ENCODE measurements at places on chromosomes 12 and 14.

- DNase-seq, result no peak
Observed at GRCh38 chr12:41908206-41908605, 236.5 kb downstream of the GXYLT1 start.

DNA sequence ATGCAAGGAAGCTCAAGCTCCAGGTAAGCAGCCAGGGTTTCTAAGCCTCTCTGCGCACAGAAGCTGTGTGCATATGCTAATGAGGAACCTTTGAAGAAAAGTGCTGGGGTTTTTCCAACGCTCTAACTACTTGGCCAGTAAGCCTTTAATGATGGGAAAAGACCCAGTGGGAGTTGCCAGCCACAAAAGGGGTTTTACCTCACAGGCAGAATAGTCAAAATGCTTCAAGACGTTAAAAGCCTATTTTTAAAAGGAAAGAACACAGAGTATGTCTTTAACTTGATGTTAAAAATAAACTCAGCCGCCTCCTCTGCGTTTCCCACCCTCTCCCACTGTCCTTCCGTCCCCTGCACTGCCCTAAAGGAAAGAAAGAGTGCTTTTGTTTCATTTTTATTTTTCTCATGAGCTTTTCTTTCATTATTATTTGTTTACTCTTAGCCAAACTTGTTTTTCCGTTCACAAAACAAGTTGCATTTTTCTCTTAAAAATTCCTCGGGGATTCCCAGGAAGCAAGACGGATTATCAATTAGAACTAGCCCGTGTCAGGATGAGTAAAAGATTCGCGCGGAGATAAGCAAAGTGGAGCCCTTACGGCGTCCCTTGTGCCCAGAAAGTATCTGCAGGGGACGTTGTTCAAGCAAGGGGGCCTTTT, 209.8 kb upstream of the NUDT4 start:
- DNase-seq, result no peak

GRCh38 chr14:63245893-63246292, 41.6 kb downstream of the RHOJ start:
- DNase-seq, result no peak

DNA sequence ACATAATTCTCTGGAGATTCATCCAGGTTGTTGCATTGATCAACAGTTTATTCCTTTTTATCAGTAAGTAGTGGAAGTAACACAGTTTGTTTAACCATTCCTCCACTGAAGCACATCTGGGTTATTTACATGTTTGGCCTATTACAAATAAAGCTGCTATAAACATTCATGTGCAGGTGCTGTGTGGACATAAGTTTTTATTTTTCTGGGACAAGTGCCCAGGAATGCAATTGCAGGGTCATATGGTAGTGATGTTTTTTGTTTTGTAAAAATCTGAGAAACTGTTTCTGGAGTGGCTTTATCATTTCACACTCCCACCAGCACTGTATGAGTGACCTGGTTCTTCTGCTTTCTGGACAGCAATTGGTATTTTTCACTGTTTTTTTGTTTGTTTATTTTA, 505.4 kb downstream of the CCER1 start:
- DNase-seq, result no peak

DNA sequence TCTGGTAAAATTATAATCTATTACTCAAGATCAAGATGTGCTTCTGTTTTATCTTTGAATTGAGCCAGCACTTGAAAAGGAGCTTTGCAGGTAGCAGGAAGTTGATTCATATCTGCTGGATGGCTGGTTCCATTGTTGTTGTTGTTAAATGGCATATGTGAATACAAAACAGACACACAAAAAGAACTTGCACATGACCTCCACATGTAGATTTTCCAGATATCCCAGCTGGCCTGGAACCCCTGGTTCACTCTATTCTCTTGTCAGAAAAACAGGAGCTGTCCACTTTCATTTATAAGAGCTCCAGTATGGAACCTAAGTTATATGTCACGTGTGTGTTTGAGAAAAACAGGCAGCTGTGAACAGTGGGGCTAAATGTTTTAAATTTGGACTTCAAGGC, 273.9 kb downstream of the TMEM132D start:
- DNase-seq, result no peak
